ENCODE measurements at places on chromosomes 16 and 17. TPM values are rescaled to one million over a fixed set of nuclear protein-coding genes. Genes with fewer than 3 reads are reported as not detected.

- no peak overlapping the region for H3K4me3 ChIP-seq
- peak; percentile 84 for DNase-seq
- peaks cover 2% of the 10 kb centered on the region for H3K36me3 ChIP-seq
- H3K27me3 ChIP-seq, result no peaks in the 10 kb centered on the region
- H3K27ac ChIP-seq, result no peak overlapping the region
- H3K4me1 ChIP-seq, result peaks cover 28% of the 10 kb centered on the region
These were observed 6.1 kb upstream of the SP2 start for GRCh38 chr17:47889734-47890529.

- H3K4me3 ChIP-seq, result no peak overlapping the region
- no peaks in the 10 kb centered on the region for H3K36me3 ChIP-seq
- H3K4me1 ChIP-seq, result no peaks in the 10 kb centered on the region
- H3K27me3 ChIP-seq, result peaks cover 4% of the 10 kb centered on the region
- no peak for DNase-seq
These were observed 622 bp upstream of the CCL16 start for GRCh38 chr17:35981908-35982330.

DNA sequence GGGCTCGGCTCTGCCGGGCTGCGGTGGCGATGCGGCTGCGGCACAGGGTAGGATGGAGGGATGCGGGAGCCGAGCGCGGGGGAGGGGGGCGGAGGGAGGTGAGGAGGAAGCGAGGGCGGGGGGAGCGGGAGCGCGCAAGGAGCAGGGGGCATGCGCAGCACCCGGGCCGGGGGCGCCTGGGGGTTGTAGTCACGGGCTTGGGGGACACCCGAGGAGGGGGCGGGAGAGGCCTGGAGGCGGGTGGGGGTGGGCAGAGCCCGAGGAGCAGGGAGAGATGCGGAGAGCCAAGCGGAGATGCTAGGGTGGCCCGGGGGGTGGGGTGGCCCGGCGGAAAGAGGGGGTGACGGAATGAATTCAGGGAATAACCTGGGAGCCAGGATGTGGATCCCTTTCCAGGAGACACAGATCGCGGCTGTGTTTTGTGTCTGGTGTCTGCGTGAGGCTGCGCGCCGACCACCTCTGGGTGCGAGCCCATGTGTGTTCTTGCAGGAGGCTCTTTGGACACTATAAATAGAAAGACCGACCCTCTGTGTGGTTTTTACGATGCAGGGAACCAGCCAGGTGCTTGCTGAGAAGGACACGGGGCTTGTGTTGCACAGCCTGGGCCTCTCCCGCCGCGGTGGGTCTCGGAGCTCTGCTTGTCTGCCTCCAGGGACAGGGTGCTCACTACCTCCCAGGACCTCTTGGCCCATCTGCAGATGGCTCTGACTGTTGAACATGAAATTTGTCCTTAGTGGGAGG is at the start of gene STX1B:
Gene STX1B, minus strand, starts transcription at position 54 of the 741 bp plus-strand sequence. CDS start 242 bp downstream, outside the sequence.
- H3K4me3 ChIP-seq, result peak within 1 kb of the TSS; percentile 73
- peak; percentile 51 for DNase-seq
- H3K27me3 ChIP-seq, result peaks cover 26% of the 10 kb centered on the region
- H3K4me1 ChIP-seq, result peaks cover 7% of the 10 kb centered on the region

GRCh38 chr16:22948603-22949368 is 134.8 kb downstream of the HS3ST2 start:
- peaks cover 55% of the 10 kb centered on the region for H3K27me3 ChIP-seq
- peaks cover 5% of the 10 kb centered on the region for H3K4me1 ChIP-seq
- peak; percentile 57 for DNase-seq

- H3K36me3 ChIP-seq, result no peaks in the 10 kb centered on the region
- DNase-seq, result peak; percentile 28
- peak overlapping the region; percentile 59 for H3K27ac ChIP-seq
- H3K4me1 ChIP-seq, result peaks cover 41% of the 10 kb centered on the region
- H3K27me3 ChIP-seq, result no peaks in the 10 kb centered on the region
These were observed 63.5 kb upstream of the PLCG2 start for GRCh38 chr16:81715358-81716196.

- no peaks in the 10 kb centered on the region for H3K4me1 ChIP-seq
- DNase-seq, result no peak
- H3K4me3 ChIP-seq, result no peak overlapping the region
- no peak overlapping the region for H3K27ac ChIP-seq
- H3K36me3 ChIP-seq, result no peaks in the 10 kb centered on the region
These were observed 5.2 kb upstream of the CDH8 start for GRCh38 chr16:62041401-62041800.

SLC35G6 gene
- not detected for total RNA-seq

DNA sequence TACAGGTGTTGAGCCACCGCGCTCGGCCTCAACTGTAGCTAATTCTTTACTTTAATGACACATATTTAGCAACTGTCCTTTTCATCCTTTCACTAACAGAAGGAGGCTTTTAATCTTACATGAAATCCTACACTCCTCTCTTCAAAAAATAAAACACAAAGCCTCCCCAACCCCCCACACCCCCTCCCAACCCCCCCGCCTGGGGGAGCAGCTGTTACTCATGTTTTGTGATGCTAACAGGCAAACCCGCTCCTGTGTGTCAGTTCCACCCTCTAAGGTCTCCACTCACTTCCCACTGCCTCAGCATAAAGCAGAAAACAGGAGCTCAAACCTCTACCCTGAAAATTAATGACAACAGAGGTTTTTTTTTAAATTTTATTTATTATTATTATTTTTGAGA is 55.4 kb upstream of the SLC25A19 start:
- DNase-seq, result peak; percentile 14
- H3K4me3 ChIP-seq, result peak overlapping the region; percentile 3
- peak overlapping the region; percentile 88 for H3K27ac ChIP-seq

- no peak overlapping the region for H3K27ac ChIP-seq
- H3K36me3 ChIP-seq, result no peaks in the 10 kb centered on the region
- H3K27me3 ChIP-seq, result peaks cover 8% of the 10 kb centered on the region
- DNase-seq, result no peak
- H3K4me3 ChIP-seq, result no peak overlapping the region
- peaks cover 6% of the 10 kb centered on the region for H3K4me1 ChIP-seq
These were observed 7.1 kb upstream of the LPCAT2 start for GRCh38 chr16:55501549-55502322.

GRCh38 chr16:977081-977701 is 4.4 kb upstream of the SOX8 start:
- peaks cover 2% of the 10 kb centered on the region for H3K4me1 ChIP-seq
- H3K27ac ChIP-seq, result no peak overlapping the region
- H3K36me3 ChIP-seq, result no peaks in the 10 kb centered on the region
- H3K27me3 ChIP-seq, result peaks cover 3% of the 10 kb centered on the region
- DNase-seq, result no peak

GRCh38 chr16:10987361-10988163 is 43.2 kb downstream of the CLEC16A start:
- peaks cover 36% of the 10 kb centered on the region for H3K36me3 ChIP-seq
- DNase-seq, result no peak
- peak overlapping the region; percentile 78 for H3K27ac ChIP-seq
- peak overlapping the region; percentile 18 for H3K4me3 ChIP-seq

ASB16 gene
- total RNA-seq, result not detected

NPIPB2 gene
- 6.2 TPM for total RNA-seq

- peaks cover 15% of the 10 kb centered on the region for H3K4me1 ChIP-seq
- DNase-seq, result peak; percentile 30
- peak overlapping the region; percentile 76 for H3K4me3 ChIP-seq
- H3K36me3 ChIP-seq, result no peaks in the 10 kb centered on the region
- H3K27ac ChIP-seq, result peak overlapping the region; percentile 85
These were observed 45.8 kb upstream of the CIBAR2 start for GRCh38 chr16:85157813-85158742.

STH gene
- not detected for total RNA-seq

- H3K36me3 ChIP-seq, result peaks cover 6% of the 10 kb centered on the region
- H3K27ac ChIP-seq, result peak overlapping the region; percentile 85
- DNase-seq, result no peak
These were observed 1.2 kb upstream of the TNRC6C start for GRCh38 chr17:77957235-77957856.

DNA sequence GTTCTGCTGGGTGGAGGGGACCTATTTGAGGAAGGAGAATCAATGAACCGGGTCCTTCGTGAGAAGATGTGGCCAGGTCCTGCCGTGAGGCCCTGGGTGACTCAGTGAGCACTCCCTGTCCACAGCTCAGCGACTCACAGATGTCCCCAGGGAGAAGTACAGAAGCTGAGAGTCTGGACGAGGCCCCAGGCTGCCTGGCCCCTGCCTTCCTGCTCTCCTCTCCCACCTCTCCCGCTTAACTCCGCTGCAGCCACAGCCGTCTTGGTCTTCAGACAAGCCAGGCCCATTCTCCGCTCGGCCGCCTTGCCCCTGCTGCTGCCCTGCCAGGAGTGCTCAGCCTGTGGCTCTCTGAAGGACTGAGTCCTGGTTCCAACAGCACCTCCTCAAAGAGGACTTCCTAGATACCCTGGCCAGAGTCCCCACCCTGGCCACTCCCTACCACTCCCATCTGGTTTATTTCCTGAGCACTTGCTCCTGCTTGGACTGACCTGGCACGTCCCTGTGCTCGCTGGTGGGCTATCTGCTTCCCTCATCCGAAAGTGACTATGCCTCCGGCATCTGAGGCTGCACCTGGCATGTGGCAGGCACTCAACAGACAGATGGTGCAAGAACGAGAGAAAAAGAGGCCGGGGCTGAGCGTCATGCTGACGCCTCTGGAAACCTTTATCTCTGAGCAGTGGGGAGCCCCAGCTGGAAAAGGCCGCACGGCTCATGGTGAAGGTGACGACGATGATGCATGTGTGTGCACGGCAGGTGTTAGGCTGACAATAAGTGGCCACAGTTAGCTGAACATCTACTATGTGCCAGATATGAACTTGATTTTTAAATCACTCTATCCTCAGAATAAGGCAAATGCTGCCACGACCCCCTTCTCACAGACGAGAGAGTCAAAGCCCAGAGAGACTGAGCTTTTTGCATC is 9.2 kb upstream of the TNFRSF13B start:
- H3K27ac ChIP-seq, result no peak overlapping the region
- DNase-seq, result no peak
- no peak overlapping the region for H3K4me3 ChIP-seq
- peaks cover 8% of the 10 kb centered on the region for H3K4me1 ChIP-seq

GRCh38 chr16:13005721-13006247 is 104.4 kb downstream of the SHISA9 start:
- no peaks in the 10 kb centered on the region for H3K36me3 ChIP-seq
- H3K27me3 ChIP-seq, result no peaks in the 10 kb centered on the region
- DNase-seq, result no peak

GSG1L2 gene
- total RNA-seq, result not detected

GRCh38 chr17:75241996-75242460 is 19.4 kb downstream of the GGA3 start:
- H3K27me3 ChIP-seq, result no peaks in the 10 kb centered on the region
- no peak overlapping the region for H3K4me3 ChIP-seq
- peaks cover 56% of the 10 kb centered on the region for H3K4me1 ChIP-seq
- peak overlapping the region; percentile 80 for H3K27ac ChIP-seq

DNA sequence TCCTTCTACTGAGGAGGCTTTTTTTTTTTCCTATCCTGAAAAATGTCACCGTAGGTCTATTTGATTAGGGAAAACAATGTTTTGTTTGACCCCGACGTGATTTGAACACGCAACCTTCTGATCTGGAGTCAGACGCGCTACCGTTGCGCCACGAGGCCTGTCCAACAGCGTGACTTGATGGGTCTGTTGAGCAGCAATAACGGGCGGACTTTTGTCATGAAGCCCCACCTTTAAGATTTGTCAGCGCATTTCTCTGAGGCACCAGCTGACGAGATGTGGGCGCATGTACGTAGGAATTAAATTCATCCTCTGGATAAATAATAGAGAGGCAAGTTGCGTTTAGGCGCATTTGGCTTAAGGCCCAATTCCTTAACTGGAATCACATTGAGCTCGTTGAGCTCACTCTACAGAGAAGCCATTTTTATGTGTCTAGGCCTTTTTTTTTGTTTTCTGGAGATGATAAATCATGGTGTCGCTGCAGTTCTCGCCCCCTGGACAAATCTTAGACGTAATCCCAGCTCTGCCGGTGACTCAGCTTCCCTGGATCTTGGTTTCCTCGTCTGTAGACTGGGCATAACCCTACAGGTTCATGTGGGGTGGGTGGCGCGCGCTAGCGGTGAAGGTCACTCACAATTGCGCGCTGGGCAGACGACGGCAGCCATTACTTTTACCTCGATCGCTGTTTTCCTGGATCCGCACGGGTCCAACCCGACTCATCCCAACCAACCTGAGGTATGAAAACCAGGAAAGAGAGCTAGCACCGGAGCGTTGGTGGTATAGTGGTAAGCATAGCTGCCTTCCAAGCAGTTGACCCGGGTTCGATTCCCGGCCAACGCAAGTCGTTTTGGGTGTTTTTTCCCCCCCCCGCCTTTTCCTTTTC is 10.6 kb upstream of the AURKB start:
- peaks cover 46% of the 10 kb centered on the region for H3K4me1 ChIP-seq
- peak overlapping the region; percentile 96 for H3K4me3 ChIP-seq
- peaks cover 16% of the 10 kb centered on the region for H3K36me3 ChIP-seq
- peak; percentile 86 for DNase-seq
- H3K27me3 ChIP-seq, result peaks cover 20% of the 10 kb centered on the region
- peak overlapping the region; percentile 99 for H3K27ac ChIP-seq

NDUFB10 gene
- total RNA-seq, result 141 TPM

GRCh38 chr16:30534368-30535105 is at the start of gene ZNF747:
TSS of gene ZNF747 (minus strand) at chr16:30534858. CDS start at chr16:30534679, 179 bp downstream.
- H3K36me3 ChIP-seq, result peaks cover 36% of the 10 kb centered on the region
- H3K4me3 ChIP-seq, result peak within 1 kb of the TSS; percentile 98
- DNase-seq, result peak; percentile 93
- H3K27ac ChIP-seq, result peak within 1 kb of the TSS; percentile 99
- no peaks in the 10 kb centered on the region for H3K27me3 ChIP-seq

- peak overlapping the region; percentile 99 for H3K4me3 ChIP-seq
- H3K4me1 ChIP-seq, result peaks cover 34% of the 10 kb centered on the region
- H3K36me3 ChIP-seq, result peaks cover 17% of the 10 kb centered on the region
- DNase-seq, result no peak
- H3K27ac ChIP-seq, result peak overlapping the region; percentile 96
These were observed 857 bp downstream of the GOT2 start for GRCh38 chr16:58733248-58733670.

DNA sequence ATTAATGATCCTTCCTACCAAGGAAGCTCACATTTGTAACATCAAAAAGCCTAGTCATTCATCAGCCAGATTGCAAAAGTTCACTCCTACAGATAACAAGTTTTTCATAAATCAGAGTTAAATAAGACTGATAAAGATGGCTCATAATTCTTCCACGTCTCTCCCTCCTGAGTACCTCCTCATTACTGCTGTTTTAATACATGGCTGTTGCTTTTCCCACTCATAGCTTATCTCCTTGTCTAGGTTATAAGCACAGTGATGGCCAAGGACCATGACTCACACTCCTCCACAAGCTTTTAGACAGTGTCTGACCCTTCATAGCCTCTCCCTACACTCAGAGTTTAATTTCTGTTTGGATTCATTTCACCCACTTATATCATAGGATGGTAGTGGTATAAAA is 100.9 kb upstream of the MON1B start:
- H3K27me3 ChIP-seq, result no peaks in the 10 kb centered on the region
- H3K4me1 ChIP-seq, result no peaks in the 10 kb centered on the region
- no peak overlapping the region for H3K4me3 ChIP-seq
- no peak overlapping the region for H3K27ac ChIP-seq
- H3K36me3 ChIP-seq, result no peaks in the 10 kb centered on the region

GRCh38 chr17:33696102-33696501 is 403.0 kb upstream of the ASIC2 start:
- DNase-seq, result no peak
- no peak overlapping the region for H3K27ac ChIP-seq
- no peak overlapping the region for H3K4me3 ChIP-seq
- peaks cover 15% of the 10 kb centered on the region for H3K27me3 ChIP-seq
- no peaks in the 10 kb centered on the region for H3K4me1 ChIP-seq
